ENCODE measurements at places on chromosomes 2 and 18.

DNA sequence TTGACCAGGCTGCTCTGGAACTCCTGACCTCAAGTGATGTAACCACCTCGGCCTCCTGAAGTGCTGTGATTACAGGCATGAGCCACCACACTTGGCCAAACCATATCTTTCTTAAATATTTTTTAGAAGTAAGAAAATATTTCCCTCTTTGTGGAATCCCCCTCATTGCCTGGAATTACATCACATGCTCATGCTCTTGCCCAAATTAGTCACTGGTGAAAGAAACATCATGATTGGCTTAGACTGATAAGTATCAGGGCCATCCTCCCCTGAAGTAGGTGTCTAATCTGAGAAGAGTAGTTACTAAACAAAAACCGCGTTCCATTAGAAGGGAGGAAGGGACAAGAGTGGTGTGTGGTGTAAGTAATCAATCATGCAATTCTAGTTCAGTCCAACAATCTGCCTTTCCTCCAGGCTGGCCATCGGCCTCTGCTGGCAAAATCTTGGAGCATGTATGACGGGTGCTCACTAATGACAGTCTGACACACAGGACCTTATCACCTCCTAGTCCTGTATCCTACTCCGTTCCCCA, 52.3 kb upstream of the SCG2 start:
- no peak for DNase-seq

- DNase-seq: no peak
Measured at GRCh38 chr2:29478641-29479040, 363.4 kb downstream of the CLIP4 start.

DNA sequence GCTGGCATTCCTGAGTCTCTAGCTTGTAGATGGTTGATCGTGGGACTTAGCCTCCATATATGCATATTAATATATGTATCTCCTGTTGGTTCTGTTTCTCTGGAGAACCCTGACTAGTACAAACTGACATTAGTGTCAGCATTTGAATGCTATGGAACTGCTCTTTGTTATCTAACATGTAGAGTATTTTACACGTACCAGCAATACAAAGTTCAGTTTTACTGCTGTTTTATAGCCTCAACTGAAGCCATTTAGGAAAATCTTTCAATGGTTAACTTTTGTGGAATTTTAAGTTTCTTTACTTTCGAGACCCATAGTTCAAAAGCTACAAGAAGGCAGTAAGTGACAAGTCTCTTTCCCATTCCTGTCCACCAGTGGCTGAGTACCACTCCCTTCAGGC, 418.4 kb downstream of the NUP35 start:
- DNase-seq: no peak

GRCh38 chr18:79786304-79786703, 11.4 kb upstream of the KCNG2 start:
- no peak for DNase-seq

- no peak for DNase-seq
Measured at GRCh38 chr2:174334278-174334715, 457 bp upstream of the SP9 start.

GRCh38 chr2:36706021-36706876, 9.7 kb downstream of the VIT start:
- DNase-seq: no peak

- DNase-seq: peak; percentile 23
Measured at GRCh38 chr2:152647552-152647951, 69.7 kb downstream of the PRPF40A start.

DNA sequence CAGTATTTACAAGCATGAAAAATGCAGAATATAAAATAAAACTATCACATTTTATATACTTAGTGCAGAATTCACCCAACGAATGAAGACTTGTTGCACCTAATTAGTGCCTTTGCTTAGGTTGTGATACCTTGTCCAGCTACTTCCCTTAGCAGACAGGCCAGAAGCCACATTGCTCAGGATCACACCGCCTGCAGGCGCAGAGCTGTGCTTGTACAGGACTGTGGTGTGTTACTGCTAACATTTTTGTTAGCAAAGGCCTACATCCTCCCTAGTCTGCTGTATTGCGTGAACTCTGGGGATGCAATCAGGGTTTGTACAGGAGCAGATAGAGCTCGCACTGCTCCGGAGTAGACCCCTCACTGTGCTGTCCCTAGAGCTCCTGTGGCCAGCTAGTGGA, 336.9 kb downstream of the CBLN2 start:
- DNase-seq: no peak

DNA sequence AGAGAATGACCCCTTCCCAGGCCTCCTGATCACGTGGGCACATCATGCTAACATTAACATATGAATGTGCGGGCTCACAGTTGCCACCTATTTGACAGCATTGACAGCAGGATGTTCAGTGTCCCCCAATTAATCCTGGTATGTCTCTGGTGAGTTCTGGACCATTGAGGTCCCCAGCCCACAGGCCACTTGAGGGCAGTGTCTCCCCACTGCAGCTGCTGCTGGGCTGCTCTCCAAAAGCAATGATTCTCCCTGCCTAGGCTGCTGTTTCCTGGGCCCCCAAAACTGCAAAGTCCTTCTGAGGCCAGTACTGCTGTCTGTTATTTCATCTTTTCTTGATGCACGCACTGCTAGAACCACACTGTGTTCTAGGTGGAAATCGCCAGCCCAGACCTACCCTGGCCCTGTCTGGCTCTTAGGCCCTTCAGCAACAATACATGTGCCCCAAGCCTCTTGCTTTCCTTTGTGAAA, 52.7 kb upstream of the MAPK4 start:
- peak; percentile 8 for DNase-seq

GRCh38 chr2:128366713-128367511, 48.2 kb upstream of the HS6ST1 start:
- DNase-seq: no peak

DNA sequence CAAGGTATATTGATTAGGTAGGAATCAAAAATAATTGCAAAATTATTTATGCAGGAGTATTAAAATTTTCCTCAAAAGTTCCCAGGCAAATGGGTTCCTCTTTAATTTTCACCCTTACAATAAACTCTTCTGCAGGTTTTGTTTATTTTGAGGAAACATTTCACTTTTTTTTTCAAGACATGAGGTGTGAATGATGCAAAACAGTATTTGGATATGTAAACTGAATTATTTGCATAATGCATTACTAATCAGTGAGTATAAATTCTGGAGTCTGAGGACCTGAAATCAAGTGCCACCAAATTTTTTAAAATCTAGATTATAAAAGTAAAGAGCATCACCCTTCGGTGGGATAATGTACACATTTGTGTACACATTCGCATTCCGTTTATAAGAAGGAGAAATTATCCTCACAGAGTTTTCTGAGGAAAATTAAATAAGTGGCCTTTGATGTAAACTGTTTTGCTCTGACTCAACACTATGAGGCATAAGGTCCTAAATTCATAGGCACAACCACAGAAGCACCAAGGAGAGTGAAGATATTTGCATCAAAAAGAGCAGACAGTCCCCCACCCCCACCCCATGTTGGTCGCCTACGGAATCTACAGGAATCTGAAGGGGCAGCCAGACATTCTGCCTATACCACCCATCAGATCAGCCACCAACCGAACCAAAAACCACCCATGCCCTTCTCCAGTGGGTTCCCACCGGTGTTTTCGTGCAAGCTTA, 33.1 kb downstream of the BCL11A start:
- no peak for DNase-seq

All from fibroblast of the conjunctiva (primary cell).